ENCODE measurements at places on chromosomes 7 and 10.

DNA sequence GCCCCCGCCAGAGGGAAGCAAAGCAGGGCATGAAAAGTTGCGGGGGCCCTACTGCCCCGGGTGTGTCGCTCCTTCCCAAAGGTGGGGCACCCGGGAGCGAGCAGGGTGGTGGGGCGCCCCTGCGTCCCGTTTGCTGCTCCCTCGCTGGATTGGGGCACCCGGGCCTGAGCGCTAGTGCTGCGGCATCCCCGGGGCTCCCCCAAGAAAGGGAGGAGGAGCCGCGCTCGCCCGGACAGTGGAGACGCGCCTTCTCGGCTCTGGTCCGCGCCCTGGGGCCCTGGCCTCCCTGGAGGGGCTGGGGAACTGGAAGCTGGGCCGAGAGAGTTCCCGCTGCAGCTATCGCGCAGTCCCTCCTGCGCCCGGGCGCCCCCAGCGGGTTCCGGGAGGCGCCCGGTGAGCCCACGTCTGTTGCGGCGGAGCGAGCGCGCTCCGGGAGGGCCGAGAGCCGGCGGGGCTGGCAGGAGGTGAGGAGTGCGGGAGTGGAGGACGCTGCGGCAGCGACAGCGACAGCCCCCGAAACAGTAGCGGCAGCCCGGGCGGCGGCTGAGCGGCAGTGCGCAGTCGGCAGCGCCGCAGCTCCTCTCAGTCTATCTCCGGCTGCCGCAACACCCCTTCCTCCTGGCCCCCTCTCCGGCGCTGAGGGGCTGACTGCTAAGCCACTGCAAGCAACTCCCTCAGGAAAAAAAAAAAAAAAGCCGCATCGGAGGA lies 504 bp upstream of the BMPER start:
- DNase-seq, result no peak

GRCh38 chr7:150451833-150452461 lies 1.5 kb downstream of the GIMAP8 start:
- no peak for DNase-seq

DNA sequence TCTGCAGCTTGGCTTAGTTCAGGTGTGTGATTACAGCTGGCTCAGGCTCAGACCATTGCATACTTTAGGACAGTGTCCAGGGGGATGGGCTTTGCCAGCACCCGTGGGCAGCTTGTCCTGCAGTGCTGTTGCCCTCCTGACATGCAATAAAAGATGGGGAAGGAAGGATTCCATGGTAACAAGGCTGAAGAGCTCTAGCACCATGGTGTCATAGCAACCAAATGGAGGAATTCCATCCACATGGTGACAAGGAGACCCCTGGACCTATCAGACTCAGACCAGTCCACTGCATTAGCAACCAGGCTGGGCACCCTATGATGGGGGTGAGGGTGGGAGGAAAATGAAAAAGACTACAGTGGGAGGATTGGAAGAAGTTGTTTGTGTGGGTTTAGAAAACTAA lies 49.9 kb downstream of the SORCS3 start:
- no peak for DNase-seq

DNA sequence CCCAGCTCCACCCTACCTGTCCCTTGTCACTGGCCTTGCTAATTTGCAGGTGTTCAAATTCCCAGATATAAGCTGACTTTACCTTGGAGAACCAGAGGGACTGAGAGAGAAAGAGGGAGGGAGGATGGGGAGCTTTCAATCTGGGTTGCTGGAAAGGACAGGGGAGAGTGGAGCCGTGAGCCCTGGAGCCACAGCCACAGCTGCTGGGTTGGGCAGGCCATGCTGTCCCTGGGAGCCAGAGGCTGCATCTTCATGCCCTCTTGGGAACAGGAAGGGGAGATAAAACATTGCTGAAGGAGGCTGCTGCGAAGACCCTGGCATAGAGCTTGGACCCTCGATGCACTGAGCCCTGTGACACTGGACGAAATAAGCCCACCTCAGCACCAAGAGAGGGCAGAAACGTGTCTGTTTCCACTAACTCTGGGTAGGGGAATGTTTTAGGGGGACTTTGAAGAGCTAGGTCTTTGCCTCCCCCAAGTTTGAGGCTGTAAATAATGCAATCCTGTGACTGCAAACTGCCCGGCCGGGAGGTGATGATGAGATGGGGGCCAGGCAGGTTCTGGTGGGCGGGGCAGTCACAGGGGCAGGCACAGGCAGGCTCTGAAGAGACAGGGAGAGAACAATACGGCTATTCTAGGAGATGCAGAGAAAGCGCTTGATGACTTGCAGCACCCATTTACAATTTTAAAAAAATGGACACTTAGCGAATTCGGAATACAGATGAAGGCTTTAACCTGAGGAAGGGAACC lies 5.8 kb upstream of the JAKMIP3 start:
- no peak for DNase-seq

GRCh38 chr7:114718861-114719260 lies 203.0 kb upstream of the MDFIC start:
- no peak for DNase-seq

GRCh38 chr10:61792097-61792716 lies 109.3 kb upstream of the ARID5B start:
- no peak for DNase-seq

All from NCI-H187 (cell line).